ENCODE measurements at places on chromosomes 1 and 21.
A peak's percentile ranks its signal among the peaks of the same experiment; 100 is the strongest.

DNA sequence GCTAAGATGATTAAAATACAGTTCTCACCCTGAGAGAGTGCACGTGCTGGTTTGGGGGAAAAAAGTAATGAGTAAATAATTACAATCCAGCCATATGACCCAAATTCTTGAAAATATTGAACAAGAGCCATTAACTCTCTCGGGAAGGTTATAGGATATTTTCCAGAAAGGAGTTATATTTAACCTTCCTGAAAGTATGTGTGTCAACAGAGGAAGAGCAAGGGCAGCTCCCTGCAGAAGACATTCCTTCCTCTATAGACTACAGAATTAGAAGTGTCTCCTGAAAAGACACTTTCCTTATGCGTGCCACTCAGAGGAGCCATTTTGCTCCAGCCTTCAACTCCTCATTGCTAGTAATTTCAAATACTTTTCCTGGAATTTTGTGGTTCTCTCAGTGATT lies 648.7 kb downstream of the USP25 start:
- DNase-seq: no peak

GRCh38 chr1:66384258-66384921 lies 149.6 kb upstream of the SGIP1 start:
- DNase-seq: no peak

DNA sequence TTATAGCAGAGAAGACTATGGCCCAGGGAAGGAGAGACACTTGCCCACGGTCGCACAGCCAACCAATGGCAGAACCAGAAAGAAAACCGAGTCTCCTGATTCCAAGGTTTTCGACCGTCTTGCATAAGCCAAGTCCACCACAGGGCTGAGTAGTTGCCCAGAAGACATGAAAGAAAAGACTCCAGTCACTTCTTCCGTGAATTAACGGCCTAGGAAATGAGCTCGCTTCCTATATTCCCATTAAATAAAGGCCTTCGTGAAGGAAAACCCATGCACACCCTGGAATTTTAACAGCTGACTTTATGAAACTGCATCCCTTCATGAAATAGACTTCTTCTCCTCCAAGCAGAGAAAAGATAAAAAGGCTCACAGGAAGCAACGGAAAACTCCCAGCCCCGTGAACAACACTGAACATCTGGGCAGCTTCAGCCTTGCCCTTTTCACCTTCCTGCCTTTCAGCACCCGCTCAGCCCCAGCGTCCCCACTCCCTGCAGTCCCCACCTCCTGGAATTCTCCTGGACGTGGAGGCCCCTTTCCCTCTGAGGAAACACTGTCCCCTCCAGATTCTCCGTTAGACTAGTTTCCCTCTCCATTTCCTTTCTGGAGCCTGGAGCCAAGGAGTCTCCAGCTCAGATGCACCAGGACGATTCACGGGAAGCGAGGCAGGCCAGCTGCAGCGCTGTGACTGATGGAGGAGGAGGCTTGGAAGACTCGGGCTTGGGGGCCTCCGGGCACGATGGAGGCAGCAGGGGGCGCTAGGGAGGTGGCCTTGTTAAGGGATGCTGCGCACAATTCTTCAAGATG lies 2.7 kb upstream of the MYOC start:
- DNase-seq: peak; percentile 59

DNA sequence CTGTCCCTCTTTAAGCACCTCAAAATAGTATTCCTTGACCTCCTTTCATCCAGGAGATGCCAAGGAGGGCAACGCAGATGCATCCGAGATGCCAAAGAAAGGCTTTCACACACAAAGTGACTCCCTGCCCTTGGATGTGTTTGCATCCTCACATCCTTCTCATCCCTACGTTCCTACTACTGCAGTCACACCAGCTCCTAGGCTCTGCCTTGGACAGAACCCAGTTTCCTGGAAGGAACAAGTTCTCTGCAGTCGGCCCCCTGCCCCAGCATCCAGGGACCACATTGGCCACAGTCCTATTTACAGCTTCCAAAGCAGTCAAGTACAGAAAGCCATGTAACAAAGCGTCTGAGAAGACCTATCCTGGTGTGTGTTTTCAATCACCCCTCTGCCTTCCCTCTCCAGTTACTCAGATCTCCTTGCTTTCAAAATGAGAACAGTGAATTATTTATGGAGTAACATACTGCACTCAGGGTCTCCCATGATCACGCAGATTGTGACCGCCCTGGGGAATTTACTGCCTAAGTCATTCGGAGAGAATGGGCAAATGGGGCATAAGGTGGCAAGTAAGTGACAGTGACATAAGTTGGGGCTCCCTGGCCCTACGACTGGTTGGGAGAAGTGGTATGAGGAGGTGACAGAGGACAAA lies 21.8 kb upstream of the SRP9 start:
- no peak for DNase-seq

DNA sequence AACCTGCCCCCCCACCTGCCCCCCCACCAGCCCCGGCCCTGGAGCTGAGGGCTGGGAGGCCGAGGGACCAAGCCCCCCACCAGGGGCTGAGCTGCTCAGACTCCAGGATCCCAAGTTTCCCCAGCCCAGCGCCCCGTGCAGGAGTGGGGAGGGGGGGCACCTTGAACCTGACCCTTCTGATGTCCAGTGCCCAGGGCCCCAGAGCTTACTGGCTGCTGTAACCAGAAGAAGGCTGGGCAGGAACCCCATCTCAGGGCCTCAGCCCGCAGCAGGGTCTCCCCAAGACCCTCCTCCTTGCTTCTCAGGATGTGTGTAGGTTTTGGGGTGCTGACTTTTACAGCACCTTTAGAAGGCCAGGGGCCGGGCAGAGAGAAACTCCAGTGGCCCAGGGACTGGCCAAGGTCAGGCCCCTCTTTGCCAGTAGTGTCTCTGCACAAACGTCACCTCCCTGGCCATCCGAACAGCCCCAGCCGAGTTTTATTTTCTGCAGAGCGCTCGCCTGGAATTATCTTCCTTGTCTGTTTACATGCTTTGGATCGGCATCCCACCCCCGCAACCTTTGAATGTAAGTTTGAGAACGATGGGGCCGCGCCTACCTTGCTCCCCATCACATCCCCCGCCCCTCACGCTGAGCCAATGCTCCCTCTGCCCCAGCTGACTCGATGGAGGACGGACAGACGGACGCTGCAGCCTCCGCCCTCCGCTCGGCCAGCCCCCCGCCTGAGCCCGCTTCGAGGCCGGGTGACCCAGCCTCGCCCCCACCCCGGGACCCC lies 70.1 kb upstream of the CASZ1 start:
- no peak for DNase-seq

- no peak for DNase-seq
Measured at GRCh38 chr1:201911826-201912571, 23.3 kb downstream of the SHISA4 start.

DNA sequence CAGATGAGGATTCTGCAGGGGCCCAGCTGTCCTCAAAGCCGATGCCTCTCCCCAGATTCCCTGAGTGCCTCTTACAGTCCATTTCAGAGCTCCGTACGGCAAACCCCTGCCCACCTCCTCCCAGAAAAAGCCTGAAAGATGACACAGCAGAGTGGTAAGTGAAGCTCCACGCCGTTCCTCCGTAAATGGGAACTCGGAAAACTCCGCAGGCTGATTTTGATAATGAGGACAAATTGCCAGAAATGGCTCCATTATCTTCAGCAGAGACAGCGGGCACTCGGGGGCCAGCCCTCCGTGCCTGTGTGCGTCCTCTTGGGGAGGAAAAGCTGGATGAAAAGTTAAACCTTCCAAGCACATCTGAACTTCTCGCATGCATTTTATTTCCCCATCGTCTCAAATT lies 81.1 kb downstream of the NPHP4 start:
- no peak for DNase-seq

Measured in LHCN-M2 (cell line).